Skeletal muscle tissue (tissue), 5 donors: ENCODE measurements at places on chromosomes 16 and 17. TPM values are rescaled to one million over a fixed set of nuclear protein-coding genes. Genes with fewer than 3 reads are reported as not detected.

The ZG16 gene
- not detected for total RNA-seq

The PRSS27 gene
- total RNA-seq = not detected

The HID1 gene
- 3.7 TPM for total RNA-seq

The DCAKD gene
- 20.9 TPM for total RNA-seq

The BAIAP3 gene
- total RNA-seq = 1.0 TPM

The C17orf58 gene
- 12.0 TPM for total RNA-seq

The KRTAP3-1 gene
- not detected for total RNA-seq

The ZNF830 gene
- total RNA-seq = 15.1 TPM

The DLX3 gene
- not detected for total RNA-seq

The SLC13A2 gene
- not detected for total RNA-seq

The EVPL gene
- total RNA-seq = under 0.01 TPM

The SLFN11 gene
- total RNA-seq = 16.7 TPM
